ENCODE measurements at places on chromosomes 3 and 15.

DNA sequence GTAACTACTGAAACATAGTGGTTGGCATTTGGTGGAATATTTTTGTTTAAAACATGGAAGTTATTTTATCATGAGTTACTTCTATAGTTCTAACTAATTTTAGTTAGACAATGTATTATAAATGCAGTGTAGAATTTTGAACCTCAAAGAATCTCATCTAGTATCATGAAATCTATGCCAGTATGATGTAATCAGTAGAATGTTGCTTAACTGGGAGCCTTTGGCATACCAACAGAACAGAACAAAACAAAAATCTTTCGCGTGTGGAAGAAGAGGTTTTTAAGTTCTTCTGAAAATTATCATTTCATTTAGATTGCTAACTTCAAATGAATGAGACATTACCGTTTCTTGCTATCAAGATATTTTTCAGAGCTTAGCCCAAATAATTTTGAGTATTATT is 98.4 kb upstream of the LRRFIP2 start:
- DNase-seq = no peak

DNA sequence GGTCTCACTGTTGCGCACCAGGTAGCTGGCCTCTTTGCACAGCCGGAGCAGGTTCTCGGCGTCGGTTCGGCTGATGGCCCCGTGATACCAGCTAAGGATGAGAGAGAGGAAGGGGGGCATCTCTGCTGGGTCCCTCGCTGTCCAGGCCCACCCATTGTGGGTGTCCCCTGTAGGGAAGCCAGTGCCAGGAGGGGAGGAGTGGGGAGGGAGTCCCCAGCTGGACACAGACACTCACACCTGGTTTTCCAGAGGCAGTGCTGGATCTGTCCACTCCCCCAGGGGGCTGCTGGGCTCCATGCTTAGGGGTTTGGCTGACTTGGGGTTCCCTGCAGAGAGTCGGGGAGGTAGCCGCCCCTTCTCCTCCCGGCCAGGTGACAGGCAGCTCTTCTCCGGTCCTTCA is 15.9 kb downstream of the SHF start:
- DNase-seq = no peak

DNA sequence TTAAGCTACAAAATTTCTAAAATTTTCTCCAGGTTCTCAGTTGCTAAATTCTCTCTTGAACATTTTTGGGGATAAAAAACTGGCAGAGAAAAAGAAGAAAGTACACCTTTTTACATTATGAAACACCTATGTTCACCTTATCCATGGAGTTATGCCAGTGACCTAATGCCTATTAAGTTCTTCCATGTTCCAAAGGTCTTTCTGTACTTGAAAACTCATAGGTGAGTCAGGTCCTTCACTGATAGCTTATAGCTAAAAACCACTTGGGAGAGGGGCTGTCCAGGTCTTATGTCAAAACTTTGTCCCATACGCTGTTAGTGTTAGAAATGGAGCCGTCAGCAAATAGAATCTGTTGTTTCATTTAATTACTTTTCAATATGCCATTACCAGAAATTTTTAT is 487.5 kb upstream of the TPRG1 start:
- no peak for DNase-seq

DNA sequence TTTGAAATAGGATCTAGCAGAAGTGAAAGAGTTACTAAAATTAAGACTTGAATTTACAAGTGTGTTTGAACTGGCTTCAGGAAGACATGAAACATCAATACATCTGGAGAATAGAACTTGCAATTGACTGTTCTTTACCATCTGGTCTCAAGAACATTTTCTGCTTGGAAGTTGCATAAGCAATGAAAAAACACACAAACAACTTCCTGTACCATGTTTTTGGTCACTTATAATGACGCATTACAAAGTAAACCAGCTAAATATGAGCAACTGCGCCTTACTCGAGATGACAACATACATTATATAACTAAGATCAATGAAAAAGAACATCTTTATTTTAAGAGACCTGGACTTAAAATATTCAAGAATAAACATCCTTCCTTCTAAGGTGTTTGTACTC is 112.5 kb downstream of the TIGIT start:
- no peak for DNase-seq

GRCh38 chr3:194740859-194741491 is 55.3 kb downstream of the FAM43A start:
- DNase-seq = no peak

DNA sequence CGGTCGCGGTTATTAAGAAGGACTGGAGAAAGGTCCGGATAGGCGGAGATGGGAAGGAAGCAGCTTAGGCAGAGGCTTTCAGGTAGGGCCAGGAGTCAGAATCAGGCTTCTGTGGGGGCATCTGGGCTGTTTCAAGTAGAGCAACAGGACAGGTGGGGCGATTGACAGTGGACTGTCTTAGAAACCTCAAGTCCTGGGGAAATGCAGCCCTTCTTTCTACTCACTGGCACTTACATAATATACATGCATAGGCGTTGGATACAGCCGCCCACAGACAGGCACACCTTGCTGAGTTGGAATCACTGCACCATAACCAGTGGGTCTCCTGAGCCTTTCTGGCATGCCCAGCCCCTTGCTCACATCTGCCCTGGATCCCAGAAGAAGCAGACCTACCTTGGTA is 730 bp downstream of the MYD88 start:
- DNase-seq = no peak

DNA sequence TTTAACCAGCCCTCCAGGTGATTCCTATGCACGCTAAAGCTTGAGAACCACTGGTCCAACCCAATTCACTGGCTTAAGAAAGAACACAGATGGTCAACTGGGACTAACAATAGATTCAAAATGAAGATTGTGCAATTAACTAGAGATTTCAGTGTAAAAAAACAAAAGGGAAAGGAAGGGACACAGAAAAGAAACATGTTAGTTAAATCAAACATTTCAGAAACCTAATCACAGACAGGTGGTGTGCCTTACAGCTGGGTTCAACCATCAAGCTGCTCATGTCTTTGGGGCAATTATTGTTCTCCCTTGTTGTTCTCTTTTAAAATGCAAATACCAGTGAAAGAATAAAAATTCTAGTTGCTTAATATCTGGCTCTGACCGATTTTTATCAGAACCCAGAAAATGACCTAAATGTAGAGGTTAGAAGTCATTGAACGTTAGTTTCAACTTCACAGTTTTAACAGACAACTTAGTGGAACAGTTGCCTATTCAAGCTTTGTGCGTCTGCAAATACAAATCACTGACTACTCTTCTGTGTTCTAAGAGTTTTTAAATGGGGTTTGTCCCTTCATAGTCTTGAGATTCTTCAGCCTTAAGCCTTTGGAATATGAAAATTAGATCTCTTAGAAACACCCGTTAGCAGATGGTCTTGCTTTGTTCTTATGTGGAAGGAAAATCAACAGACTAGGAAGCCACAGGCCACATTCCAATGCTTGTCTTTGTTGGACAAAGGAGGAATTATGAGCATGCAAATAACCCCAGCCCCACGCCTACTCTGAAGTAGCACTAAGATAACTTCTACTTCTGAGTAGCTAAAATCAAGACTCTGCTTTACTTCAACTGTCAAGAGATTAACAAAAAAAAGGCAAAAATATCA is 223.4 kb downstream of the ATP8B4 start:
- no peak for DNase-seq

- no peak for DNase-seq
These were observed 27.3 kb upstream of the GPR160 start for GRCh38 chr3:170010498-170010897.

- DNase-seq = no peak
These were observed 42.1 kb downstream of the CTDSPL start for GRCh38 chr3:37903734-37904133.

DNA sequence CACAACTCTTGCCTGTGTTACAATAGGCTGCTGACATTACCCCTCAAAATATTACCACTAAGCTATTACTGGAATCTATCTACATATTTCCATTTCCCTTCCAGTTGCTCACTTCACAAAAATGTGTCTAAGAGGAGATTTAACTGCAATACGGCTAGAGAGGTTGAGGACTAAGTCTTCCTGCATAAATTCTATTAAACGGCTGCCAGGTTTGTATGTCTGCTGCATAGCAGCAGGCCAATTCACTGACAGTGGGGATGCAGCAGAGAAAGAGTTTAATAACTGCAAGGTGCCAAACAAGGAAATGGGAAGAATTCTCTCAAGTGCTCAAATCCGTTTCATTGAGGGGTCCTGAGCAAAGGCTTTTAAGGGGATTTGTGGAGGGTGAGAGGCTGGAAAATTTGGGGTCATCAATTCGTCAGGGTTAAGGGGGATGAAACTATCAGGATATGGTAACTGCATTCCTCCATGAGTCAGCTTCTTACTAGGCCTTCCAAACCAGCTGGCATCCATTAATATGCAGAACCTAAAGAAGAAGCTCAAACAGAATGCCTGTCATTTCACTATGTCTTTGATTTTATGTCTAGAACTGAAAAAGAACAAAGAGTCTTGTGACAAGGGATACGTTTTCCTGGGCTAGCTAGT is 675.6 kb downstream of the TBL1XR1 start:
- peak; percentile 82 for DNase-seq

GRCh38 chr3:31776016-31776415 is 205.0 kb downstream of the OSBPL10 start:
- DNase-seq = no peak

GRCh38 chr3:175338775-175339535 is 479.8 kb downstream of the NAALADL2 start:
- peak; percentile 64 for DNase-seq

- DNase-seq = no peak
These were observed 19.2 kb downstream of the EID1 start for GRCh38 chr15:48896869-48897814.

DNA sequence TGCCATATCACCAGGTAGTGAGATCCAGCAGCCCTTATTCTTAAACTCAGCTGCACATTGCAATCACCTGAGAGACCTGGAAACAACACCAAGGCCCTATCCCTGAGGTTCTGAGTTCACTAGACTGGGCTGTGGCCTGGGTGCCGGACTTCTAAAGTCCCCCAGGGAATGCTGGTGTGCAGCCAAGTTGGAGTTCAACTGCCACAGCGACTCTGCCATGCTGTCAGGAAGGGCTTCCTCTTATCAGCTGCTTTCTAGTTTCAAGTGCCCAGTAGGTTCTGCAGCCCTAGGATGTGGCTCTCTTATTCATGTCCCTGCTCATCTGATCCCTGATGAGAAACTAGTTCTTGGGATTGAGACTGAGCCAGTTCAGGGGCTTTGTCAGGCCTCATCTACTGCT is 47.8 kb downstream of the ACAA1 start:
- no peak for DNase-seq

- no peak for DNase-seq
These were observed 111.3 kb upstream of the BCL6 start for GRCh38 chr3:187856555-187856954.

DNA sequence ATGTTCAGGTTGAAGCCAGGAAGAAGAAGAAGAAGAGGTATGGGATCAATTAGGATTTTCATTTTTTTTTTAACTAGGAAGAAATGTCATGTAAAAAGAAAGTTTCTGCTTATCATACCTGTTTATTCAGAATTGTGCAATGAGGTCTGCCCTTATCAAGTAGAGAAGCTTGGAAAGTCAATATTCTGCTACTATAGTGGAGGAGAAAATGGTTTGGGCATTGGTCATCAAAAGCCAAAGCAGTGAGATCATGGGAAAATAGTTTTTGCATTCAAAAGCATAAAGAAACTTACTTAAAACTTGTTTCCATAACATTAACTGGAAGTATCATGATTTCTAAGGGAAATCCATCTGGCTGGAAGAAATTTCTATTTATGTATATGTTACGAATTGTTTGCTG is 1239.2 kb downstream of the NSUN3 start:
- DNase-seq = no peak

DNA sequence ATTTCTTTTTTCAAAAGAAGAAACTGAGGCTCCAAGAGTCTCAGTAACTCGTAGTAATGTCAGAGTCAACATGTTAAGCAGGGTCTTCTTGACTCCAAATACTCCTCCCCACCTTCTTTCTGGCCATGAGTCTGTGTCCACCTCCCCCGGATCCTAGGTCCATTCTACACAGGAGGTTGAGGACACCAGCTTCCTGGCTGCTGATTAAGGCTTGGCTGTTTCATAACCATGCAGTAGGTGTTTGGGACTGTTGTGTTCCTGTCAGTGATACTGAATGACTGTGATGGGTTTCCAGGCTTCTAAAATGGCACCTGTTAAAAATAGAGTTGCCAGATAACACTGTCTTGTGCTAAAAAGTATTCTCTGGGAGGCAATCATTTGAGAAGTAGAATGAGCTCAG is 130.8 kb upstream of the IL12A start:
- DNase-seq = no peak

DNA sequence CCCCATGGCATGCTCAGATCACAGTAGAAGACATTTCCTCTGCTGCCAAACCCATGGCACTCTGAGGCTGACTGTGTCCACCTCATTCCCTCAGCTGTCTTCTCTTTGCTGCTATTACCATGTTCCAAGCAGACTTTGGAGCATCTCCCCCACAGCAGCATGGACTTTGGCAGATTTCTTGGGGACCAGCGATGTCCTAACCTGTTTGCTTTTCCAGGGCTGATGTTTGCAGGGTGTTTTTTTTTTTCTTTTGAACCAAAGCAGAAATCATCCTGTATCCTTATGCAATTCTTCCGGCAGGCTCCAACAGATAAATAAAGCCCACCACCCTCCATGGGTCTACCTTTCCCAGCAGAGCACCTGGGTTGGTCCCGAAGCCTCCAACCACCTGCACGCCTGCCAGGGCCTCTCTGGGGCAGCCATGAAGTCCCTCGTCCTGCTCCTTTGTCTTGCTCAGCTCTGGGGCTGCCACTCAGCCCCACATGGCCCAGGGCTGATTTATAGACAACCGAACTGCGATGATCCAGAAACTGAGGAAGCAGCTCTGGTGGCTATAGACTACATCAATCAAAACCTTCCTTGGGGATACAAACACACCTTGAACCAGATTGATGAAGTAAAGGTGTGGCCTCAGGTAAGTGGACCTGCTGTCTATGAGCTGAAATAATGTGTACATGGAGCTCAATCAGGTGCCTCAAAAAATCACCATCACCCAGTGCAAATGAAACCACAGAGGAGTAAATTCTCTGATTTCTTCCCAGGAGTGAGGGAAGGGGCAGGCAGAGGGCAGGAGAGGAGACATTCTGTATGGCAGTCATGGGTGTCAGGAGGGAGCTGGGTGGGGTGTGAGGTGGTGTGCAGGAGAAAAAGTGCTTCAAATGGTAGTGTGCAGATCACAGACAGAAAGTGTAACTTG is at the start of gene AHSG:
AHSG (plus strand) TSS at position 340 of the 916 bp plus-strand sequence; CDS start at position 422, 82 bp downstream.
- DNase-seq = no peak

- no peak for DNase-seq
These were observed 513.3 kb upstream of the SEMA6D start for GRCh38 chr15:47203993-47204392.
